T-helper 2 cell treated with Interferon-gamma antibody and Interleukin-4, amounts not matched to agents 5 μg/mL and 100 μg/mL, for 36 hours (primary cell): ENCODE measurements at places on chromosomes 5 and 9.

- no peaks in the 10 kb centered on the region for H3K36me3 ChIP-seq
- H3K4me1 ChIP-seq = peaks cover 26% of the 10 kb centered on the region
- H3K27ac ChIP-seq = no peak overlapping the region
- H3K27me3 ChIP-seq = no peaks in the 10 kb centered on the region
Measured at GRCh38 chr9:98164912-98165311, 27.5 kb downstream of the CORO2A start.

GRCh38 chr9:137172901-137173795 lies 1.3 kb upstream of the TMEM210 start:
- DNase-seq = no peak
- H3K36me3 ChIP-seq = peaks cover 4% of the 10 kb centered on the region
- H3K4me1 ChIP-seq = no peaks in the 10 kb centered on the region
- no peak overlapping the region for H3K4me3 ChIP-seq
- no peak overlapping the region for H3K27ac ChIP-seq

DNA sequence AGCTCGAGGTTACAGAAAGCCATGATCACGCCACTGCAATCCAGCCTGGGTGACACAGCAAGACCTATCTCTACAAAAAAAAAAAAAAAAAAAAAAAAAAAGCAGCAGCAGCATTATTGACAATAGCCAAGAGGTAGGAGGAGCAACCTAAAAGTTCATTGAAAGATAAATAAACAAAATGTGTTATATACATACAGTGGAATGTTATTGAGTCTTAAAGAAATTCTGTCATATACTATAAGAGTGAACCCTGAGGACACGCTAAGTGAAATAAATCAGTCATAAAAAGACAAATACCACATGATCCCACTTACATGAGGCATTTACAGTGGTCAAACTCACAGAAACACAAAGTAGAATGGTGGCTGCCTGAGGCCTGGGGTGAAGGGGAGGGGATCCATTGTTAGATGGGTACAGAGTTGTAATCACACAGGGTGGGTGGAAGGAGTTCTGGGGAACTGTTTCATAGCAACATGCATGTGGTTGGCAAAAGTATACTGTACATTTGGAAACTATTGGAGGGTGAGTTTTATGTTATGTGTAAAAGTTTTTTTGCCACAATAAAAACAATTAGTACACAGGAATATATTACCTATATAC lies 77.2 kb downstream of the MLLT3 start:
- peaks cover 18% of the 10 kb centered on the region for H3K4me1 ChIP-seq
- H3K27ac ChIP-seq = no peak overlapping the region
- peaks cover 45% of the 10 kb centered on the region for H3K36me3 ChIP-seq
- no peak overlapping the region for H3K4me3 ChIP-seq

- peak overlapping the region; percentile 94 for H3K27ac ChIP-seq
- H3K36me3 ChIP-seq = peaks cover 18% of the 10 kb centered on the region
- peak; percentile 84 for DNase-seq
- peaks cover 51% of the 10 kb centered on the region for H3K4me1 ChIP-seq
Measured at GRCh38 chr5:10635257-10635866, 71.5 kb downstream of the ANKRD33B start.

GRCh38 chr5:178143901-178144300 lies 9.8 kb downstream of the NHP2 start:
- no peaks in the 10 kb centered on the region for H3K27me3 ChIP-seq
- H3K4me3 ChIP-seq = no peak overlapping the region
- H3K27ac ChIP-seq = no peak overlapping the region
- peaks cover 2% of the 10 kb centered on the region for H3K4me1 ChIP-seq
- peaks cover 54% of the 10 kb centered on the region for H3K36me3 ChIP-seq
- DNase-seq = no peak

- DNase-seq = no peak
- peaks cover 27% of the 10 kb centered on the region for H3K4me1 ChIP-seq
- H3K27ac ChIP-seq = no peak overlapping the region
- no peaks in the 10 kb centered on the region for H3K27me3 ChIP-seq
Measured at GRCh38 chr5:72301557-72301956, 18.5 kb downstream of the MRPS27 start.

- no peak overlapping the region for H3K4me3 ChIP-seq
- no peak overlapping the region for H3K27ac ChIP-seq
- peaks cover 20% of the 10 kb centered on the region for H3K27me3 ChIP-seq
- H3K4me1 ChIP-seq = peaks cover 6% of the 10 kb centered on the region
Measured at GRCh38 chr5:82655078-82655477, 376.9 kb upstream of the RPS23 start.

- no peaks in the 10 kb centered on the region for H3K36me3 ChIP-seq
- DNase-seq = no peak
- H3K27ac ChIP-seq = no peak overlapping the region
- H3K4me1 ChIP-seq = no peaks in the 10 kb centered on the region
Measured at GRCh38 chr5:11335881-11336760, 568.1 kb downstream of the CTNND2 start.
